ENCODE measurements at places on chromosomes 1 and 21. TPM values are rescaled to one million over a fixed set of nuclear protein-coding genes. Genes with fewer than 3 reads are reported as not detected.

The BTBD8 gene
- polyA plus RNA-seq: 0.52 TPM

The WDR64 gene
- 0.03 TPM for polyA plus RNA-seq

The GSTM1 gene
- polyA plus RNA-seq: 74.4 TPM

The GBP7 gene
- polyA plus RNA-seq: 0.03 TPM

The DNALI1 gene
- polyA plus RNA-seq: 1.2 TPM

The FLG2 gene
- polyA plus RNA-seq: not detected

The CKS1B gene
- 51.5 TPM for polyA plus RNA-seq

The VTCN1 gene
- not detected for polyA plus RNA-seq

The SLC2A1 gene
- polyA plus RNA-seq: 18.3 TPM

The IL24 gene
- 1.2 TPM for polyA plus RNA-seq

The FMO1 gene
- polyA plus RNA-seq: 0.30 TPM

The TRIM17 gene
- polyA plus RNA-seq: 0.96 TPM

The RBM11 gene
- polyA plus RNA-seq: 0.93 TPM

The LYST gene
- 9.9 TPM for polyA plus RNA-seq

Measured in spleen (tissue), 13 donors.